ENCODE measurements at places on chromosomes 6 and 20.
A peak's percentile ranks its signal among the peaks of the same experiment; 100 is the strongest.

GRCh38 chr20:50834599-50835005 lies 39.7 kb downstream of the BCAS4 start:
- no peak for DNase-seq

- peak; percentile 60 for DNase-seq
Observed at GRCh38 chr20:60851826-60852704, 400.0 kb upstream of the CDH4 start.

DNA sequence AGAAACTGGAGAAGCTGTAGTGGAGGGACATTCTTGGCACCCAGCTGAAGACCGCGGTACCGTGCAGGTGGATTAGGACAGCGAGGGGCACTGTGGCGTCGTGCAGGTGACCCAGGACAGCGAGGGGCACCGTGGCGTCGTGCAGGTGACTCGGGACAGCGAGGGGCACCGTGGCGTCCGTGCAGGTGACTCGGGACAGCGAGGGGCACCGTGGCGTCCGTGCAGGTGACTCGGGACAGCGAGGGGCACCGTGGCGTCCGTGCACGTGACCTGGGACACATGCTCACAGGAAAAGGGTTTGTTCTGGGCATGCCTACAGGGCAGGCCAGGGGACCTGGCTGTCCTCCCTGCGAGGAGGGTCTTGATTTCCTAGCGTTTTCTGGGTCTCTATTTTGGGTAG lies 29.2 kb upstream of the SMOC2 start:
- DNase-seq, result no peak

DNA sequence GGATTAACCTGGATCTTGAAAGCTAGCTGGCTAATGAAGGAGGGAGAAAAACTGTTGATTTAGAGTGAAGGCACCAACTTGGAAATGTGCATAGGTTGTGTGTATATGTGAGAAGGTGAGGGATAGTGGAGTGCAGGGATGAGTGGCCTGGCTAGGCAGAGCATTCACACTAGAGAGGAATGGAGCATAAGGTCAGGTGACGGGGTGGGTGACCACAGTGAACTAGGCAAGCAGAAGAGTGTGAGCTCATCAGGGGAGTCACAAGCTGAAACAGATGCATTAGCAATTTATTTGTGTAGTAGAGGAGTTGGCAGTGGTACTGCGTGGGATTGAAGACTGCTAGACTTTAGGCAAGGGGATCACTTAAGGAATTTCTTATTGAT lies 10.5 kb downstream of the ANKRD66 start:
- no peak for DNase-seq

DNA sequence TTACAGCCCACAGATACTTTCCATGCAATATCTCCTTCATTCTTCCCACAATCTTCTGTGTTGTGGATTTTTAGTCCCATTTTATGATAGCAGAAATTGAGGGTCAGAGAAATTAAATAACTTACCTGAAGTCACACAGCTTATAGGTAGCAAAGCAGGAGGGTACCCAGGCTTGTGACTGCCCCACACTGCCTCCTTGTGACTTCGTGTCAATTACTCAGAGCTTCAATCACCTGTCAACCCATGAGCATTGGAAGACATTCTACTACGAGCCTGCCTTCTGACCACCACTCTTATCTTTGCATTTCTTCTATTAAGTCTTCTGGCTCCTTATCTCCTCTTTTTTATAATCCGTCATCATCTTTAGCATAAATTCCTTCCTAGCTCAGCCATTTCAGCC lies 71.6 kb upstream of the NRSN1 start:
- DNase-seq, result no peak

GRCh38 chr6:27161946-27162603 lies 85.4 kb upstream of the PRSS16 start:
- DNase-seq, result peak; percentile 24

DNA sequence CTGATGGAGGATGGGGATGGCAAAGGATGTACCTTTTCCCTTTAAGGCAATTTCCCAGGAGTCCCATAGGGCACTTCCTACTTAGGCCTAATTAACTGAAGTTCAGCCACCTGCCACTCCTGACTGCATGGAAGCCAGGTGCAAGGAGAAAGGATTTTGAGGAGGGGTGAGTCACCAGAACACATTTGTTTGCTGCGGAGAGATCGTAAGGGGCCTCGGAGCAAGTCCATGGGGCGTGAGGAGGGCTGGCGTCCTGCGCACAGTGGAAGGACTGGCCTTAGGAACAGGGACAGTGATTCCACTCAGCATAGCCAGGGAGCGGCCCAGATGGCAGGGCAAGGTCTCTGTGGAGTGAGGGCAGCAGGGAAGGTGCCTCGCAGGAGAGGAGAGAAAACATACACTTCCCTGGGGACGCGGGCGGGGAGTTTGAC lies 11.8 kb upstream of the MAP1LC3A start:
- no peak for DNase-seq

- no peak for DNase-seq
Observed at GRCh38 chr20:58668901-58669286, 17.8 kb downstream of the STX16 start.

- no peak for DNase-seq
Observed at GRCh38 chr6:7707787-7708186, 18.1 kb upstream of the BMP6 start.

- no peak for DNase-seq
Observed at GRCh38 chr20:7903429-7903828, 36.8 kb downstream of the HAO1 start.

DNA sequence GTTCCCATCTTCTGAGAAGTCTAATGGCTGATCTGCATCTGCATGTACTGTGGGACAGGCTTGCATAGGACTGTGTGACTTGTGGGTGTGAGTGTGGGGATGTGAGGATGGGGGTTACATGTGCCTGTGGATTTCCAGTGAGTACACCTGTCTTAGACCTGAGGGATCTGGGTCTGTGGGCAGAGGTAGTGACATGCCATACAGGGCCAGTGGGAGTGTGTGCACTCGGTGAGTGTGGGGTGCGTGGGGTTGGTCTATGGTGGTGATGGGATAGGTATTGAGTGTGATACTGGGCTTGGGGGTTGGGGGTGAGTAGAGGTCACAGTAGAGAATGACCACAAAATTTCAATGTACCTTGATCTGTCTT lies 41.7 kb downstream of the VEGFA start:
- no peak for DNase-seq

- DNase-seq, result no peak
Observed at GRCh38 chr6:82702574-82702973, 339.0 kb downstream of the TPBG start.

- no peak for DNase-seq
Observed at GRCh38 chr20:54606380-54606779, 131.0 kb downstream of the DOK5 start.

- DNase-seq, result no peak
Observed at GRCh38 chr6:26340066-26340465, 24.9 kb upstream of the BTN3A2 start.

- DNase-seq, result no peak
Observed at GRCh38 chr6:89110284-89110683, 7.6 kb downstream of the SRSF12 start.

DNA sequence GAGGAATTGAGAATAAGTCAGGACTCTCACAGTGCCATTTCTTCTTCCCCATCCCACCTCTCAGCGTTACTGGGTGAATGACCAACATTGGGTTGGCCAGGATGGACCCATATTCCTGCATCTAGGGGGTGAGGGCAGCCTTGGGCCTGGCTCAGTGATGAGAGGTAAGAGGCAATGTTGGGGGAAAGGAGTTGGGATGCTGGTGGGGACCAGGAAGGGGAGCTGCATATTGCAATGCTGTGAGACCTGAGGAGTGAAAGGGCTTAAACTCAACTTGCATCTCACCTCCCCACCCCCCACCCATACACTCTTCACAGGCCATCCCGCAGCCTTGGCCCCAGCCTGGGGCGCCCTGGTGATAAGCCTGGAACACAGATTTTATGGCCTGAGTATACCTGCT lies 1.3 kb downstream of the PRSS16 start:
- no peak for DNase-seq

GRCh38 chr20:38190936-38191371 lies 25.9 kb upstream of the TGM2 start:
- no peak for DNase-seq

DNA sequence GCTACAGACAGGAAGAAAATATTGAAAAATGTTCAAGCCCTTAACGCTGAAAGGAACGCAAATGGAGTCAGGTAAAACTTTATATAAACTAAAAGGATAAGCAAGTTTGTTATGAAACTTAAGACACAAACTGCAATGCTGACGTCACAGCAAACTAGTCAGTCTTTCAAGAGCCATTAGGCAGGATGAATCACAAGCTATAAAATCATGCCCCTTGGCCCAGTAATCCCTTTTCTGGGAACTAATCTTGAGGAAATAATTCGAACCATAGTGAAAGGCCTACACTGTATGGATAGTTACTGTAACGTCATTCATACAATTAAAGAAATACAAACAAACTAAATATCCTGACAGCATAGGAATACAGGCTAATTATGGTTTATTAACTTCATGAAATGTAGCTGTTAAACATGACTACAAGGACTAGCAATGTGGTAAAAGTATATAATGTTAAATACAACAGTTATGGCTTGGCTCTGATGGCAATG lies 42.7 kb upstream of the HINT3 start:
- DNase-seq, result no peak

DNA sequence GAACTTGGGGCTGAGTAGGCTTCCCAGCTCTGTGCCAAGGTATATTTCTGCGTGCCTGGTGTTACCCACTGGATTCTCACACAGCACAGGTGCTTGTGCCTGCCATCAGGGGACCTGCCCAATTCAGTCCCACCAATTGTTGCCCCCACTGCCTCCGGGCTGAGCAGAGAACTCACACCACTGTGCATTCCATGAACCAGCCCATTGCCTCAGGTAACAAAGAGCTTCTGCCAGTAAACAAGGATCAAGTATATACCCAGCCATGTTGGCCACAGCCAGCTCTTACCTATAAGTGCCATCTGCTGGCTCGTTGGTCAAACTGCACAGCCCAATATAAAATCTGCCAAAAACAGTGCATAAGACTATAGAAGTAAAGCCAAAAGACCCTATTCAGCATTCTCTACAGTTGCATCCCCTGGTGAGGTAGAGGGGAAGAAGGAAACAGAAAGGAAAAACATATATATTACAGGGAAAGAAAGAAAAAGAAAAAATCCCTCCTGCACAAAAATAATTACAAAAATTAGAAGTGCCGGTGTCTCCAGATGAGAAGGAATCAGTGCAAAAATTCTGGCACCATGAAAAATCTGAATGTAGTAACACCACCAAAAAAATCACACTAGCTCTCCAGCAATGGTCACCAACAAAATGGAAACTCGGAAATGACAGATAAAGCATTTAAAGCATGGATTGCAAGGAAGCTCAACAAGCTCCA lies 241.4 kb downstream of the IBTK start:
- peak; percentile 11 for DNase-seq

GRCh38 chr6:34520645-34521462 lies 35.3 kb downstream of the SPDEF start:
- no peak for DNase-seq

DNA sequence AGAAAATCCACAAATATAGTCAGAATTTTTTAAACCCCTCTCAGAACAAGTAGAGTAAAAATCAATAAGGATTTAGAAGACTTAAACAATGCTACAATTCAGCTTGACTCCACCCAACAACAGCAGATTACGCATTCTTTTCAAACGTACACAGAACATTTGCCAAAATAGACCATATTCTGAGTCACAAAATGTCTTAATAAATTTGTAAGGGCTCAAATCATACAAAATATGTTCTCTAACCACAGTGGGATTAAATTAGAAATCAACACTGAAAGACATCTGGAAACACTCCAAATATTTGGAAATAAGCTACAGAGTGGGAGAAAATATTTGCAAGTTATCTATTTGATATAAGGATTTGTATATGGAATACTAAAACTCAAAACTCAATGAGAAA lies 164.2 kb upstream of the AKAP12 start:
- DNase-seq, result no peak

DNA sequence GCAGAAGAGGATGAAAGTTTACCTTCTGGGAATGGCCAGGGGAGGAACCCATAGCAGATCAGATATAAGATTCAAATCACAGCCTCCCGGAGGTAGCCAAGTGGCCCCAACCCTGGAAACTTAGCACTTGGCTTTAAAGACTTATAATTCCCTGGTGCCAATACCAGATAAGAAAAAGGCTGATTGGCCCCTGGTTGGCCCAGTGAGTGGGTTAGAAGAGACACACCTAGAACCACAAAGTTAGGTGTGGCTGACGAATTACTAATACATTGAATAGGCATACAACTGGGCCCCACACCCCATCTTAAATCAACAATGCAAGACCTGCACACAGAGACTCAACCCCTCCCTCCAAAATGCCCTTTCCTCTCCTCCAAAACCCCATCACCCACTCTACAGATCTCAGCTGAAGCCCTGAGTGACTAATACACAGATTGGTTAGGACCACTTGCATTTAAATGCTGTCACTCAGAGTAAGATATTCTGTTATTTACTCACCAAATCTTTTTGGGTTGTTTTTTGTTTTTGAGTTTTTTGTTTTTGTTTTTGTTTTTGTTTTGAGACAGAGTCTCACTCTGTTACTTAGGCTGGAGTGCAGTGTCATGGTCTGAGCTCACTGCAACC lies 315.4 kb upstream of the JARID2 start:
- DNase-seq, result no peak

GRCh38 chr6:1700278-1700967 lies 90.7 kb downstream of the FOXC1 start:
- no peak for DNase-seq

DNA sequence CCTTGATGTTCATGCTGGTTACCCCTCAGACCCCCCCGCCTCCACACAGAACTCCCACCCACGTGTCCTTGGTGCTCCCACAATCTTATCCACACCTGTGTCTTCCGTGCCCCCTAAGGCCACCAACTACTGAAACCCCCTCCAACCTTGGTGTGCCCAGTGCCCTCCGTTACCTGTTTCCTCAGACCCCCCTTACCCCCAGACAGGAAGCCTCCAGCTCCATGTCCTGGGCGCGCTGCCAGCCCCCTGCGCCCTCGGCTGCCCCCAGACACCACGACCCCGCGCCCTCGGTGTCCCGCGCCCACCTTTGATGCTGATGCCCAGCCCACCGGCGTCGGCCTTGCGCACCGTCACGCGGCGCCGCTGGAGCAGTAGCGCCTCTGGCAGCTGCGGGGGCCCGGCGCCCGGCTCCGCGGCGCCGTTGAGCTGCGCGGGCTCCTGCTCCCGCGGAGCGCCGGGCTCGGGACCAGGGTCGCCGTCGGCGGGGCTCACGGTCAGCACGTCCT lies 504 bp downstream of the SNTA1 start:
- DNase-seq, result peak; percentile 27

DNA sequence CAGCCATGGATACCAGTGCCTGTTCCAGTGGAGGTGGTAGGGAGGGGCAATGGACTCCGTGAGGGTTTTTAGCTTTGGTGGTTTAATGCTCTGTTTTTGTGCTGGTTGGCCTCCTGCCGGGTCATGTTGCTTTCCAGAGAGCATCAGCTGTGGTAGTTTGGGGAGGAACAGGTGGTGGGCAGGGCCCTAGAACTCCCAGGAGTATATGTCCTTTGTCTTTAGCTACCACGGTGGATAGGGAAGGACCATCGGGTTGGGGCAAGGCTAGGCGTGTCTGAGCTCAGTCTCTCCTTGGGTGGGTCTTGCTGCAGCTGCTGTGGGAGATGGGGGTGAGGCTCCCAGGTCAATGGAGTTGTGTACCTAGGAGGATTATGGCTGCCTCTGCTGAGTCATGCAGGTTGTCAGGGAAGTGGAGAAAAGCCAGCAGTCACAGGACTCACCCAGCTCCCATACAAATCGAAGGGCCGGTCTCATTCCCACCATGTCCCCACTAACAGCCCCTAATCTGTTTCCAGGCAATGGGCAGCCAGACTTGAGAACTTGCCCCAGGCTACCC lies 38.9 kb downstream of the MRAP2 start:
- DNase-seq, result no peak

GRCh38 chr6:109456710-109457561 lies 1.4 kb upstream of the MICAL1 start:
- DNase-seq, result no peak

- DNase-seq, result peak; percentile 7
Observed at GRCh38 chr20:31485450-31486339, 10.6 kb downstream of the REM1 start.

GRCh38 chr6:112574190-112574589 lies 227.1 kb downstream of the RFPL4B start:
- DNase-seq, result no peak

All from endothelial cell (in vitro differentiated cells).